ENCODE measurements at places on chromosomes 11 and 22.
A peak's percentile ranks its signal among the peaks of the same experiment; 100 is the strongest.

- no peak for DNase-seq
Observed at GRCh38 chr11:109148669-109149068, 273.3 kb upstream of the C11orf87 start.

DNA sequence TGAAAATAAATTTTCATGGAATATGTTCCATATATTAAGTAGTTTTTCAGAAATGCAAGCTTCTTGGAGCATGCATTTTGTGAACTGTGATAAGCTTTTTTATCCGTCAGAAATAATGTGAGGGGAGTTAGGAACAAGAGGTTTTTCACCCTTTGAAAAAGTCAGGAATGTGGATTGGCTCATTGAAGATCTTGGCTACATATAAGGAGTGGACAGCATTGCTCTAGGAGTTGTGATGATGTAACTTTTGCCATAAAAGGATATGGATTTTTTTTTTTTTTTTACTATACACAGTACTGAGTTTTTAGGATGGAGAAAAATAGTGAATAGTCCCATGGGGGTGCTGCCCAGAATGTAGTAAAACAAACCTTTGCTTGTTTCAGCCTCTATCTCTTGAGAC lies 180.2 kb downstream of the NAV2 start:
- DNase-seq, result no peak

DNA sequence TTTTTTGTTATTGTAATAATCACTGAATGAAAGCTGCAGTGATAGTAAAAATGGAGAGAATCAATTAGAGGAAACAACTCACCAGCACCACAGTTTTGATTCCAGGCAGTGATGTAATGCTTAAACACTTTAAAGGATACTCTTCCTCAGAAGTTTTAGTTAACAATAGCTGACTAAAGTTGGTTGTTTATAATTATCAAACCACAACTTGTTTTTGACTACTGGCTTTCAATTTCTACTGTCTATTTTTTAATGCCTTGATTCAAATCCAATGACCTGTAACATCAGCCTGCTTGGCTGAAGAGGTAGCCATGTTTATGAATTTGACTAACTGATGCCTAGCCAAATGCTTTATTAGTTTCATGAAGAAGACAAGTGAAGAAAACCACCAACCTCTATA lies 18.2 kb upstream of the CASP12 start:
- no peak for DNase-seq

DNA sequence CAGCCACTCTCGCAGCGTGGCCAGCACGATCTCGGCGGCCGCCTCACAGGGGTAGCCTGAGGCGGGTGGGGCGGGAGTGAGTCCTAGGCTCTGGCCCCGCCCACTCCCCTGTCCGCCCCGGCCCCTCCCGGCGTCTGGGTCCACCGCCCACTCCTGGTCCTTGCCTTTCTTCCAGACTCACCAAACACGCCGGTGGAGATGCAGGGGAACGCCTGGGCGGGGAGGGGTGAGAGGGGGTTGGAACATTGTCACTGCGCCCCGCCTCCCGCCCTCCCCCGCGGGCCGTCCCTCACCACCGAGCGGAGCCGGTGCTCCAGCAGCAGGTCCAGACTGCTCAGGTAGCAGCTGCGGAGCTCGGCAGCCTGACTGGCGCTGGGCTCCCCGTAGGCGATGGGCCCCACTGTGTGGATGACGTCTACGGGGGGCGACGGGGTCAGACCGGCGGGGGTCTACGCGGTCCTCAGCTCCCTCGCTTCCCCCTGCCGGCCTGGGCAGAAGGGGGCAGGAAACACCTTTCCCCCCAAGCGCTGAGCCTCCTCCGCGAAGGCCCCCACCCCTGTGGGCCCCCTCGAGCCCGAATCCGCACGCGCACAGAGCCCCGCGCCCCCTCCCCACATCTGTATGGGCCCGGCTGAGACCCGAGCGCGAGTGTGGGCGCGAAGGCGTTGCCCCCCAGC lies 13.2 kb downstream of the OTUB1 start:
- peak; percentile 24 for DNase-seq

GRCh38 chr11:76239483-76240160 lies 33.3 kb upstream of the WNT11 start:
- DNase-seq, result no peak

DNA sequence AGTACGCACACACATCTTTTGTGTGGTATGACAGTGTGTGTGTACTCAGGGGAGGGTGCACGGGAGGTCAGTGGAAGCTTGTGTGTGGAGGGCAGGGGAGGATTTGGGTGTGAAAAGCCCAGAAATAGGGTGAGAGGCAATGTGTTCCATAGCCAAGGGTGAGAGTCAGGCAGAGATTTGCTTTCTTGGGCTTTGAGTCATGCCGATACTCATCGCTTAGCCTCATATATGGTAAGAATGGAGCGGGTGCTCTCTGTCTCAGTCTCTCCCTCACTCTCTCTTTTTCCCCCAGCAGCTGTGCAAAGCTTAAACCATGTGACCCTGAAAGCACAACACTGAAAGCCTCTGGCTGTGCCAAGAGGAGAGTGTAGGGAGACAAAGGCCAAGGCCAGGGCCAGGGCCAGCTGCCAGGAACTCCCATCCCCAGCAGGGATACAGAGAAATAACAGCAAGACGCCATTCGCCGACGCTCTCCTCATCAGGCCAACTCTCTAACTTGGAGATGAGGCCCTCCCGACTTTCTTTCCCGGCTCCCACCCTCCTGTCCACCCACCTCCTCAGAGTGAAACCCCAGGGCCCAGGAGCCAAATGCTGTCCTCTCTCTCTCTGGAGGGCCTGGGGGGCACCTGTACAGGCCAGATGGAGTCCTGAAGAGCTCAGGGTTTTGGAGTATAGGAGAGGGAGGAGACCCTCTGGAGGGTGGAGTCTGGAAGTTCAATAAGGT lies 20.3 kb upstream of the MICAL3 start:
- no peak for DNase-seq

GRCh38 chr11:128621601-128622501 lies 34.5 kb upstream of the ETS1 start:
- DNase-seq, result no peak

GRCh38 chr11:128724891-128725611 lies 31.2 kb downstream of the FLI1 start:
- no peak for DNase-seq

GRCh38 chr22:49331878-49332277 lies 495.8 kb downstream of the BRD1 start:
- DNase-seq, result no peak

DNA sequence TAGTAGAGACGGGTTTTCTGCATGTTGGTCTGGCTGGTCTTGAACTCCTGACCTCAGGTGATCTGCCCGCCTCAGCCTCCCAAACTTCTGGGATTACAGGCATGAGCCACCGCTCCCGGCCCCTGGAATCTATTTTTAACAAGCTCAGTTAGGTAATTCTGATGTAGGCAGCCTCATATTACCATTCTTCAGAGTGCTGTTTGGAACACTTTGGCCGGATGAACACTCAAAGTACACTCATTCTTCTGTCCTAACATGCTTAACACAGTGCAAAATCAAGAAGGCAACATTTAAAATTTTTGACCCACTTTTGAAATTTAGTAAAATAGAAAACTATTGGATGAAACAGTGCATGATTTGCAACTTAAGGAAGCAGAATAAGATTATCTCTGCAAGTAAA lies 586.7 kb upstream of the CHORDC1 start:
- no peak for DNase-seq

GRCh38 chr11:93733474-93733873 lies 7.8 kb downstream of the TAF1D start:
- DNase-seq, result no peak

- no peak for DNase-seq
Observed at GRCh38 chr22:31496735-31497146, 405 bp downstream of the SFI1 start.

DNA sequence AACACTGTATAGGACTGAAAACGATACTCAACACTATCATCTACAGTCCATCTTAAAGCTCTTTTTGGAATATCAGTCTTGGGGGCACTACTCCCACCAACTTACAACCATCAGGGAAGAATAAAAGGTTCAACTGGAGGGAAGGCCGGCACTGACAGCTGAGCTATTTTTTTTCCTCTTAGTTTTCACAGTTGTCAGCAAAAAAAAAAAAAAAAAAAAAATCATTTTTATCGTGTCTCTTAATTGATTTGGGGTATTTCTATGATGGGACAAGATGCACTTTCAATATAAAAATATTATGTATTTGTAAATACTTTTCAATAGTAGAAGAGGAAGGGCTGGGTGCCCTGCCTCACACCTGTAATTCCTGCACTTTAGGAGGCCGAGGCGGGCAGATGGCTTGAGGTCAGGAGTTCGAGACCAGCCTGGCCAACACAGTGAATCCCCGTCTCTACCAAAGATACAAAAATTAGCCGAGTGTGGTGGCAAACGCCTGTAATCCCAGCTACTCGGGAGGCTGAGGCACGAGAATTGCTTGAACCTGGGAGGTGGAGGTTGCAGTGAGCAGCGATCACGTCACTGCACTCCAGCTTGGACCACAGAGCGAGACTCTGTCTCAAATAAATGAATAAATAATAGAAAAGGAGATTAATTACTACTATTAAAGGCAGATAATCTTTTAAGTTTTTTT lies 1.5 kb downstream of the KIF18A start:
- no peak for DNase-seq

DNA sequence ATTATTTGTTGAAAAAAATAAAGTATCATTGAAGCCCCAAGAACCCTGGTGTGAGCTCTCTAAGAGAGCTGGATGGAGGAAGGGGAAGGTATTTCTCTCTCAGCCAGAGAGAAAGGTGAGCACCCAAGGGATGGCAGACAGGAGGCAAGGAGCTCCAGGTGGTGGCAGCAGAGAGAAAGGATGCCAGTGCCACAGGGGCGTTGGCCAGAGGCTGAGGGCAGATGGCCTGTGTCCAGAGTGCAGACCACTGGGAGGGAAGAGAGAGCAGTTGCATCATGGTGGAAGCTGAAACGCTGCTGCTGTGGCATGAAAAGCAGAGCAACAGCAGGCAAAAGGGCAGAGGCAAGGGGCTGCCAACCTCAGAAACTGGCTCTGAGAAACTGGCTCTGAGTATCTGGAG lies 8.5 kb downstream of the SPON1 start:
- DNase-seq, result no peak

- no peak for DNase-seq
Observed at GRCh38 chr11:121644187-121644512, 191.4 kb upstream of the SORL1-AS1 start.

GRCh38 chr11:126212089-126212660 lies 593 bp downstream of the FAM118B start:
- DNase-seq, result no peak

GRCh38 chr22:40276996-40277823 lies 69.1 kb upstream of the ADSL start:
- DNase-seq, result no peak

DNA sequence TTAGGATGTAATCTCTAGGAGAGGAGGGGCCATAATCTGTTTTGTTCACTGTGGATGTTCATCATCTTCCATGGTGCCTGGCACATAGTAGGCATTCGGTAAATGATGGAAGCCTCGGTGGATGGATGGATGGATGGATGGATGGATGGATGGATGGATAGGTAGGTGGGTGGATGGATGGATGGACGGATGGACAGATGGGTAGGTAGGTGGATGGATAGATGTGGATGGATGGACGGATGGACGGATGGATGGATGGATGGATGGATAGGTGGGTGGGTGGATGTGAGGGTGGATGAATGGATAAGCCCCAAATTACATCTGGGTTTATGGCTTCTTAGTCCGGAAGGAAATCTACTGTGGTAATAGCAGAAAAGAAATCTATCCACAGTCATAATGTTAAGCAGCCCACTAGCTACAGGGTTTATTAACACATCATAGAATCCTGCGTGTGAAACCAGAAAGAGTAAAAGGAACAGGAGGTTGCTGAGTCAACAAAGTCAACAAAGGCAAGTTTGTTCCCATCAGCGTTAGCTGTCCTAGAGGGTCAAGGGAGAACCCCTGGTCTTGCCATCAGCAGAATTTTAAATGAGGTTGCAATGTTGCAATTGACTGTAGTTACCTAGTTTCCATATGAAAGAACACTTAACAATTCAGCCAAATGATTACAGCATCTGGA lies 82.8 kb downstream of the C11orf91 start:
- DNase-seq, result no peak

GRCh38 chr11:14269692-14270573 lies 89.0 kb downstream of the RRAS2 start:
- DNase-seq, result no peak

- DNase-seq, result no peak
Observed at GRCh38 chr22:47051441-47052071, 289.1 kb downstream of the TBC1D22A start.

DNA sequence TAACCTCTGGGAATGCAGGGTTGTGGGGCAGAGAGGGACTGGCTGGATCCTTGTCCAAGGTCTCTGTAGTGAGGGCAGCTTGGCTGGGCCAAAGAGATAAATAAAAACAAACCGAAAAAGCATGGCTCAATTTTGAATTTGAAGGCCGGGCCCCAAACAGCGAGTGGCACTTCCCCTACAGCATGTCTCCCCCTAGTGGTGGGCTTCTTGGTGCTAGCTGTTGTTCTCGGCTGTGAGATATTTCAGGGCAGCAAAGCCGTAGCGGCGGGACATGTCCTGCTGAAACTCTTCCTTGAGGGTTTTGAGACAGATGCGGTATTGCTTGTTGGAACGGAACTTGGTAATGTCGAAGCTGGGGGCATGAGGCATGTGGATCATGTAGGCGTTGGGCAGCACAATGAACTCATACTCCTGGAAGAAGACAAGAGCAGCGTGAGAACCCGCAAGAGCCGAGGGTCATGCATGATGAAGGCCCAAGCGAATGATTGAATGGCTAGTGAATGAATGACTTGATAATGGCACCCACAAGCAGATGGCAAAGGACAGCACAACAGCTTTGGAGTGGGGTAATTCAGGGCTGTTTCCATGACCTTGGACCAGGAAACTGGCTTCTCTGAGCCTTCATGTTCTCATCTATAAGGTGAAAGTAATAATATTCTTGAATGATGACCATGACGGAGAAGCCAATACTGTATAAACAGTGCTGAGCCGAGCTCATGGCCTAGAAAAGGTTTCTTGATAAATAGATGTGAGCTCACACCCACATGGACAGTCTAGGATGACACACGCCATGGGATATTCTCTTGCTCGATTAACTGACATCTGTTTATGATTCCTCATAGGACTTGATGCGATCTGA lies 216.3 kb upstream of the SYN3 start:
- no peak for DNase-seq

DNA sequence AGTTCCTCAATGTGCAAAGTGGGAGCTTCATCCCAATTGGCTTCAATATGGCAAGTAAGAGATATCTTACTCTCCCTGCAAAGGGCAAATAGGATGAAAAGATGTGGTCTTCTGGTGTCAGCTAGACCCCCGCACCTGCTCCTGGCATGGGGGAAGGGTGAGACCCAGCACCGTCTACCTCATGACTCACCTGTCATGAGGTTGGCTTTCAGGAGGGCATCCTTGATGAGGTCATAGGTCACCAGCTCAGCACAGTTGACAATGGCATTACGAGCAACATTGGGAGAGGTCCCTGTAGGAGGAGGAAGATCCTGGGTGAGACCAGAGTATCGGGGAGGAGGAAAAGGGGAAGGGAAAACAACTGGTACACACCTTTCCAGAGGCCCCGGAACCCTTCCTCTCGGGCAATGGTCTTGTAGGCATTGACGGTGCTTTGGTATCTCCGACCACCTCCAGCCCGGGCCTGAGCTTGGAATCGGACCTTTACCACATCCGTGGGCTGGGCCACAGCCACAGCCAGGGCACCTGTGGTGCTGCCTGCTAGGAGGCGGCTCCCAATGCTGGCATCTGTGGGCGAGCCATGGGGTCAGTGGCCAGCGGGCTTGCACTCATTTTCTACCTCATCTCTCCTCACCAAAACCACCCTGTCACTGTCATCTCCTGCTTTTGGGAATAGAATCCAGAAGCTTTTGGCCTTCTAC lies 6.0 kb downstream of the UCP2 start:
- no peak for DNase-seq

- no peak for DNase-seq
Observed at GRCh38 chr11:36241497-36241896, 47.7 kb downstream of the COMMD9 start.

Measured in stimulated activated CD8-positive, alpha-beta memory T cell treated with anti-CD3 and anti-CD28 coated beads, Interleukin-7, amount 100 ng/mL, for 1 hour (primary cell).